ENCODE measurements at places on chromosomes 2 and 18.

DNA sequence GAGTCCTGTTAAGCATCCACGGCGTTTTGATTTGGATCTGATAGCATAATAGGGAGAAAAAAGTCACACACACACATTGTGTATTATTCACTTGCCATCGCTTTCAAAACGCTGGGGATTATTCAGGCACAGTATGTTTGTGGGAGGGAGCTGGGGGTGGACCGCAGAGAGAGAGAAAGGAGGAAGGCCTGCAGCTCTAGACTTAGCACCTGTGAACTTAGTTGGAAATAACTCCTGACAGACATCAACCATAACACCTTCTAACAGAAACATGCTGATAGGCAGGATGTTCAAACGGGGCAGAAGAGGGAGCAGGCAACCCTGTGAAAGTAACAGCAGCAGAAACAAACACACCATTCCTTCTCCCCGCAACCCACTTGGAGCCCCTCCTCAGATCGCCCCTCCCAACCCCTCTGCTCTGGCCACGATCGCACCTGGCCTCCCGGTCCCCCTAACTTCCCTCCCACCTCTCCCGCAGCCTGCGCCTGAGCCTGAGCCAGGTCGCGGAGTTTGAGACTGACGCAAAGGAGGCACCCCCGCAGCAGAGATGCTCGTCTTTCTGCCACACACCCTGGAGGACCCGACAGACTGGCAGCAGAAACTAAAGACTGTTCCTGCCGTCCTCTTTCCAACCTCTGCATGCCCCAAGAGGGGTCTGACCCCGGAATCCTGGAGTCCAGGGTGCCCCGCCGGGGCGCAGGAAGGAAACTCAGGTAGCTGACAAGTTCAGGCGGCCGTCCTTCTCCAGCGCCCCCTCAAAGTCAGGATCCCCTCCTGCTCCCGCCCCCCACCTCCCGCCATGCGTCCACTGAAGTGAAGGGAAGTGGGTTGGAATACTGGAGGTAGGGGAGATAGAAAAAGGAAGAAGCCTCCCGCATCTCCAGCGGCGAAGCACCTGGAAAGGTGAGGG is 738 bp downstream of the CHST9 start:
- DNase-seq = peak; percentile 15

DNA sequence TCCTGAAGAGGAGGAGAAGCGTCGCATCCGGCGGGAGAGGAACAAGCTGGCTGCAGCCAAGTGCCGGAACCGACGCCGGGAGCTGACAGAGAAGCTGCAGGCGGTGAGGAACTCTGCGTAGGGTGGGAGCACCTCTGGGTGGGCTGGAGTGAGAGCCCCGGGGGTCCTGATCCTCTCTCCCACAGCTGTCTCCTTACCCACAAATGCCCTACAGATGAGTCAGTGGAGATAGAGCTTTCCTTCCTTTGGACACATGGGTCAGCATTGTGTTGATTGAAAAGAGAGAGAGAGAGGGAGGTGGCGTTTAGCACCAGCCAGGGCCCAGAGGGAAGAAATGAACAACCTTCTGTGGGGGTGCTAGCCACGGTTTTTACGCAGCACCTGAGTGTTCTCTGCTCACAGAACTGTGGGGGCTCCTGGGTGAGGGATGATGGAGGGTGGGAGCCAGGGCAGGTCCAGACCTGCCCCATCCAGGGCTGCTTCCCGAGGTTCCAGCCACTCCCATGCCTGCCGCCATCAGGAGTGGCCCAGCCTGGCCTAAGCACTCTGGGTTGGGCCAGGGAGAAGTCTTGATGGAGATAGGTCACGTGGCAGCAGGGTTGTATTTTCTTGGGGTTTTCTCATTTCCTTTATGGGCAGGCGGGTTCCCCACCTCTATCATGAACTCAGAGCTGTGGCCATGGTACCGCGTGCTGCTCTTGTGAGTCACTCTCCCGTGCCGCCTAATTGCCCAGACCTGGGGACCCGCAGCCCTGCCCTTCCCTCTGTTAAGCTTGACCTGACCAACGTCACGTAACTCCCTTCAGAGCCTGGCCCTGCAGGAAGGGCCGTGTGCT is 16.3 kb downstream of the FOSL2 start:
- DNase-seq = no peak

- DNase-seq = no peak
Observed at GRCh38 chr2:84613082-84613481, 96.8 kb downstream of the DNAH6 start.

DNA sequence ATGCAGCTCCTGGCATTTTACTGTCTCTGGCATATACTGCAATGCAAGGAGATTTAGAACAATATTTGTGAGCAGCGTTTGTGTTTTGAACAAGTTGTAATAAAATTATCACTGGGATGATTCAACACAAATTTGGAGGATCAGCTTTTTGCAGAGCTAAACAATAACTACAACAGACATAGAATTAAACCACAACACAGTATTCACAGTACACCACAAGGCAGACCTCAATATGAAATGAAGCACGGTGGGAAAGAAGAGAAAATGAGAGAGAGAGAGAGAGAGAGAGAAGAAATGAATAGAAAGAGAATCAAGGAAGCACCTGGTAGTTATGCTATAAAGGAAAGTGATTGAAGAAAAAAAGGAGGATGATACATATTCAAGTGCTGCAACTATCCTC is 39.4 kb downstream of the HOXD1 start:
- no peak for DNase-seq

GRCh38 chr2:42933824-42934254 is 141.5 kb upstream of the HAAO start:
- no peak for DNase-seq

DNA sequence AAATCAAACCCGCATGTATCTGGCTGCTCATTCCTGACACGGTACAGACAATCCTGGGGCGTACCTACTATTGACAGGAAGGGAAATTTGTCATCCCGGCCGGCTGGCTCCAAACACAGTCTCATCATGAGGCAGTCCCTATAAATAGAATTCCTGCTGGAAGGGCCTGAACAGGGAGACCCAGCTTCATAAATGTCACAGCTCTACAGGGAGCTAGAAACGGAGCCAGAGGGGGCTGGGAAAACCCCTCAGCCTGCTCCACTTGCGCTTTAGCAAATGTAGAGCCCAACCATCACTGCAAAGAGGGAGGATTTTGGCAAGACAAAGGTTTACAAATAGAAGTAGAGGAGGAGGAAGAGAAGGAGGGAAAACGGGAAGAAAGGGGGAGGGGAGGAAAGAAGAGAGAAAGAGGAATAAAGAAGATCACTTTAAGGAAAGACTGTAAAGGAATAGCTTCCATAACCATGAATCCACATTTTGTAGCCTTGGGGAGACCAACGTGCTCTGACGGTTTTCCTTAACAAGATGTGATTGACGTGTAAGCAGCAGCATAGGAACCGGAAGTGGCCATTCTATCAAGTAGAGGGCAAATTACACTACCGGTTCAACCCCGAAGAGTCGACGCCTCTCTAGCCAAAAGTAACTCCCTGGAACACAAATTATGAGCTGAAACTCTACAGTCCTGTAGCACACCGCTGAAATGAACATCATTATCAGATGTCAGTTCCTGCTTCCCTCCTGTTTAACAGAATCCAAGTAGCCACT is 56.8 kb upstream of the TTN start:
- DNase-seq = no peak

DNA sequence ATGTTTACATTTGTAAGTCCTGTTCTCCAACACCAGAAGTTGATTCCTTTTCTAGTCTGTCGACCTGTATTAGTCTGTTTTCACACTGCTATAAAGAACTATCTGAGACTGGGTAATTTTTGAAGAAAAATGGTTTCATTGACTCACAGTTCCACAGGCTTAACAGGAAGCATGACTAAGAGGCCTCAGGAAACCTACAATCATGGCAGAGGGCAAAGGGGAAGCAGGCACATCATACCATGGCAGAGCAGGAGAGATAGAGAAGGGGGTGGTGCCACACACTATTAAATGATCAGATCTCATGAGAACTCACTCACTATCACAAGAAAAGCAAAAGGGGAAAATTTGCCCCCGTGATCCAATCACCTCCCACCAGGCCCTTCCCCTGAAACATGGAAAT is 112.8 kb upstream of the MAP3K20 start:
- DNase-seq = no peak

DNA sequence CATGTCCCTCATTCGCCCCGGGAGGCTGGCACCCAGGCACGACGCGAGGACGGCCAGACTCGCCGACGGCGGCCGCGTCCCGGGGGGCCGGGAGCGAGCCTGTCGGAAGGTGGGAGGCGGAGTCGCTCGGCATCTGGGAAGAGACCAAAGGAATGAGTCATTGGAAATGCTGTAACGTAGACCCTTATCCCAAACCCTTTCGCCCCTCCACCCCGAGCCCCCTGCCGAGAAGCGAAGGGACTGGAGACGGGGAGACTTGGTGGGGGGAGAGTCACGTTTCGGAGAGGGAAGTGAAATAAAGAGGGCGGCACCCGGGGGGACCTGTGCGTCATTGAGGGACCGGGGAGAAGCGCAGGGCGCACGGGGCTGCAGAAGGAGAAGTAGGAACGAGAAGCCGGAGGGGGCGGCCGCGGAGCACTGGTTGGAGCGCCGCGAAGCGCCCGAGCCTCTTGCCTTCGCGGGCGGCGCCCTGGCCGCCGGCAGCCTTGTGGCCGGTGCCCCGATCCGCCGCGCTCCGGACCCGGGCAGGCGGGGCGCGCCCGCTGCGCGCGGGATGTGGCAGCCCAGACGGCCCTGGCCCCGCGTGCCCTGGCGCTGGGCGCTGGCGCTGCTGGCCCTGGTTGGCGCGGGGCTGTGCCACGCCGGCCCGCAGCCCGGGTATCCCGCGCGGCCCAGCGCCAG is at the start of gene EMILIN2:
EMILIN2 (plus strand) TSS at position 371 of the 681 bp plus-strand sequence; CDS start at position 554, 183 bp downstream.
- DNase-seq = peak; percentile 29

DNA sequence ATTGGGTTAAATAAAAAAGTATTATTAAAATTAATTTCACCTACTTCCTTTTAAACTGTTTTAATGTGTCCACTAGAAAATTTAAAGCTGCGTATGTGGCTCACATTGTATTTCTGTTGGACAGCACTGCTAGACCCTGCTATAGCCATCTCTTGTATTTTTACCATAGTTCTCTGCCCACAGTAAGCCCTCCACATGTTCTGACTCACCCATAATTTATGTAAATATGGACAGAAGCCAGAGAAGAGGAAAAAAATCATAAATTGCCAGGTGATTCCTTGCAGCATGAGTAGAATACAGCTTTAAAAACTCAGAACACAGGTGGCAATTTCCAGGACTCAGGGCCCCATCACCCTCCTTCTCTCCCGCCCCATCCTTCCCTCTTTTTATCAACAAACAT is 142.4 kb upstream of the MEX3C start:
- no peak for DNase-seq

GRCh38 chr18:11511434-11512095 is 97.8 kb upstream of the SLC35G4 start:
- no peak for DNase-seq

DNA sequence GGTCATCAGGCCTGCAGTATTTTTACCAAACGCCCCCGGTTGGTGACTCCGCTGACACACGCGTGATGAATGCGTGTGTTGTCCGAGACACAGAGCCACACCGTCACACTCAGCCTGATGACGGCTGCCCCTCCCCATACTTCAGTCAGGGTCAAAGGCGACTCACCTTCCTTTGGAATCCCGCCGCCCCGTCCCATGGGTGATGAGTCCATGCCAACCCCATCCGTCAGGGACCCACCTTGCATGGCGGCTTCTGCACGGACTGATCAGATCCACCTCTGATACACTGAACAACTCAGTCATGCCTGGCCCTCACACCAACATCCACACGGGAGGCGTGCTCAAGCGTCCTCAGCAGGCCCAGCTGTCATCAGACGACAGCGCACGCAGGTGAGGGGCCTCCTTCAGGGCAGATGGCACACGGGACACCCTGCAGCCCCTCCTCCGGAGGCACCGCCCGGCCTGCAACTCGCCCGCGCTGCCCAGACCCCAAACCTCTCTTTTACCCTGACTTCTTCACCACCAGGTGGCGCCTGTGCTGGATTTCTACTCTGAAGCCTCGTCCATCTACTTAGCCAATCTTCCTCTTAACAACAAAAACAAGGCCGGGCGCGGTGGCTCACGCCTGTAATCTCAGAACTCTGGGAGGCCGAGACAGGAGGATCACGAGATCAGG is 89.2 kb downstream of the ZNF516 start:
- peak; percentile 46 for DNase-seq
